NCI-H526 (cell line): ENCODE measurements at places on chromosomes 5 and 9.
A peak's percentile ranks its signal among the peaks of the same experiment; 100 is the strongest.

GRCh38 chr5:153437251-153437650 lies 53.2 kb upstream of the GRIA1 start:
- no peak for DNase-seq

GRCh38 chr5:61333321-61333953 lies 1.4 kb downstream of the ZSWIM6 start:
- DNase-seq, result peak; percentile 65

- peak; percentile 5 for DNase-seq
These were observed 43.3 kb downstream of the PUM3 start for GRCh38 chr9:2800394-2801179.

- no peak for DNase-seq
These were observed 49.2 kb upstream of the ERCC6L2 start for GRCh38 chr9:95826183-95826838.

GRCh38 chr9:70080481-70081119 lies 37.0 kb downstream of the MAMDC2 start:
- peak; percentile 0 for DNase-seq

GRCh38 chr5:88662846-88663245 lies 220.1 kb downstream of the MEF2C start:
- no peak for DNase-seq

DNA sequence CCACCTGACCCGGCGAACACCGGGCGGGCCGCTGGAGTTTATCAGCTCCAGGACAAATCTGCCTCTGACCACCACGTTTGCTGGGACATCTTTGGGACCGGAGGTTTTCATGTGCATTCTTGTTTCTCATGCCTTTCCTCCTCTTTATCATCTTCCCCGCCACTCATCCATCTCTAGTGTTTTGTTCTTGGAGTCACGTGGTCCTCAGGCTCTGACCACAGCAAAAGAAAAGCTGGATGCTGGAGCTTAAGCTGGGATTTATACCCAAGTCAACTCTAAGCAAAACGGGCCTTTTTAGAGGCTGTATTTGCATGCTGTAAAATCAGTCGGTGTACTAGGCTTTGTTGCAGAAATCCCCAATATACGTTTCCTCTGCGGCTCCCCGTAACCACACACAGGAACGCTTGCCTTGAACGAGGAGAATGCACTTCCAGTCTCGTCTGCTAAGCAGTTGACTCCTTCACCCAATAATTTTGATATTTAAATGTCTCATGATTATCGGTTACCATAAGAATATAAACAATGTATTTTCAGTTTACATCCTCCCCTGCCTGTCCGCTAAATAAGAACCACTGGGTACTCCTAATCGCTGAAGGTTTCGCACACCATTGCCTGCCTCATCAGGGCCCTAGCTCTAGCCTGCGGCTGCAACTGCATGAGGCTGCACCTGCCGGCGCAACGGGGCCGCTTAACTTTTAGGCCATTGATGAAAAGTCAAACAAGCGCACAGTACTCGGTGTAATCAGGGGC lies 560 bp upstream of the NDUFS6 start:
- peak; percentile 76 for DNase-seq

GRCh38 chr9:88521308-88521707 lies 13.7 kb upstream of the NXNL2 start:
- no peak for DNase-seq

DNA sequence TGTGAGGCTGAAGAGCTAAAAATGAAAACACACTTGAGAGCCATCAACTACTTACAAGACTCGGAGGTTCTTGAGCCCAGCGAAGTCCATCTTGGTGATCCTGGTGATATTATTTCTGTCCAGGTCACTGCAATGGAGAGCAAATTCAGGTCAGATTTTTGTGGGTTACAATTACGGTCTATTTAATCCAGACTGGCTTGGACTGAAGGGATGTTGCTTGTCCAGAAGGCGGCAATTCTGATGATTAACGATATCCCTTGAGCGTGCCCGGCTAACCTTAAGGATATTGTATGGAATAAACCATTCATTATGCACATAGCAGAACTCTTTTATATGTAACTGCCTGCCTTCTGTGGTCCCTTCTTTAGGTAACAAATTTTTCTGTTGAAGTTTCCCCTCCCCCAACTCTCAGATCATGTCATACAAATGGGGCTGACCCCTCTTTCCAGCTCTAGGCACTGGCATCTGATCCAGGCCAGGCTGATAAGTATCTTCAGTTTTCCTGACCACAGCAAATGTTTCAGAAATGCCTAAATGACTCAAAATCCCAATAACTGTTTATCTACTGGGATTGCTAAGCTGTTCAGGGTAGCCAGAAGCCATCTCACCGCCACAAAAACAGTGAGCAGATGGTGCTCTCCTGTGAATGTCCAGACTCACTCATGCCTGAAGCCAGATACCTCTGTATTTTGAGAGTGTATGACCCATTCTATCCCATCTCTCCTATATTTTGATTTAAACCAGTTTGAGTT lies 49.4 kb downstream of the SLIT3 start:
- no peak for DNase-seq

DNA sequence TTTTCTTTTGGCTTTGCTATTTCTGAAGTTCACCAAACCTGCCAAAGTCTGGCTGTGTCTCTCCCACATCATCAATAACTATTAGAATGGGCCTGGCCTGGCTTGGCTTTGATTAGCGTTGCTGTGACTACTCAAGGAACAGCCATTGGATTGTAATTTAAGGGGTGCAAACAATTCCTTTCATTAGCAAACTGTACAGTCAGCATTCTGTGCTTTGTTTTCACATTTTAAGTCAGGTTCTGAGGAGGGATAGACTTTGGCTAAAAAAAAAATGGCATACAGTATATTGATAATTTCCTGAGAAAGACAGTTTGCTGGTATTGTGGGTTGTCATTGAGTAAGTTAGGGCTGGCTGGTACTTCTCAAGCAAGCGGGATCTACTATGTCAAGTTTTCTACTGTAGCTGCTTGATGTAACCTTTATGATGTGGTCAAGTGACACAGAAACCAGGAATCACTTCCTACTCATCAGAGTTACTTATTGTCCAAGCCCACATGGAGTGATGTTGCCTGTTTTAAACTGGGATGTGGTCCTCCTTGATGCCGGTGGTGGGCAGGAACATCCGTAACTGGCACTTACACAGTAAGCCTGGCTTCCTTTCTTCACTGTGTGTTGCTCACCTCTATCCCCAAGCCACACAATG lies 161.4 kb downstream of the CD180 start:
- DNase-seq, result no peak

DNA sequence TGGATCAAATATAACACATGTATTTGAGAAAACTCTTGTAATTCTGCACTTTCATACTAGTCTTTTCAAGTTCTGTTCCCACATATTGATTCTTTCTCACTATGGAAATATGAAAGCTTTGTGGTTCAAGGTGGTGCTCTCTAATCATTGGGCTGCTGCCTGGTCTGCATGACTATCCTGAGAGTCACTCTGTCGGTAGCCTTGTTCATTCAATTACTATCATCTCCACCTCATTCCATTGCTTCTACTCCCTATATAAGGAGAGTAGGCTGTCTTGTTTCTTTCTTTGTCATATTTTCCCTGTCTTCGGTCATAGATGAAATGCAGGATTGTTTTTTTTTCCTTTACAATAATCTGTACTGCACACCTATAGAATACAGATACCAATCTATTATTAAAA lies 341.4 kb upstream of the ACTBL2 start:
- no peak for DNase-seq

GRCh38 chr5:133432956-133433532 lies 179.3 kb downstream of the FSTL4 start:
- no peak for DNase-seq

DNA sequence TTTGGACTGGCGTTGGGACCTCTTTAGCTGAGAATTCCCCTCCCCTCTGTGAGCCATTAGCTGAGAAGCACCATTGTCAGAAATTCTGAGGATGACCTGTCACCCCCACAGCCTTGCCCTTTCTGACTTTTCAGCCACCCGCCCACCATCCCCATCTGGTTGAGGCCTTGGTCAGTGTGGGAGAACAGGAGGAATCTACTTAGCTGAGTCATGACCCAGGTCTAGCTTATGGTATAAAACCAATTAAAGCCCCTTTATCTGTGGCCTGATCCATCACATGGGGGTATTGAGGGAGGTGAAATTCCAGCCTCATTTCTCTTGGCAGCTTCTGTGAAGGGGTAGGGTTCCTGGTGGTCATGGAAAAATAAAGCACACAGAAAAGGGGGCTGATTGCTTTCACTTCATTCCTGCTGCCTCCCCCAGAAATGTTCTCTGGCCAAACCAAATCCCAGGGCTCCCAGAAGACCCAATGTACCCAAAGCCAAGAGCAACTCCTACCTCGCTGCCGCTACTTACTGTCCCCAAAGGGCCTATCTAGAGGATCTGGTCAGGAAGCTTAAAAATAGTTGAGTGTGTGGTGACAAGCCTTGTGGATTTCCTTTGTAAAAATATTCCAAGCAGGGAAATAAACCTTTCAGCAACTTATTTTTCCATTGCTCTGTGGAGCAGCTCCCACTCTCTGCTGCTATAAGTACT lies 174.8 kb upstream of the TNC start:
- DNase-seq, result no peak

GRCh38 chr9:128809831-128810230 lies 8.5 kb upstream of the ENDOG start:
- no peak for DNase-seq

DNA sequence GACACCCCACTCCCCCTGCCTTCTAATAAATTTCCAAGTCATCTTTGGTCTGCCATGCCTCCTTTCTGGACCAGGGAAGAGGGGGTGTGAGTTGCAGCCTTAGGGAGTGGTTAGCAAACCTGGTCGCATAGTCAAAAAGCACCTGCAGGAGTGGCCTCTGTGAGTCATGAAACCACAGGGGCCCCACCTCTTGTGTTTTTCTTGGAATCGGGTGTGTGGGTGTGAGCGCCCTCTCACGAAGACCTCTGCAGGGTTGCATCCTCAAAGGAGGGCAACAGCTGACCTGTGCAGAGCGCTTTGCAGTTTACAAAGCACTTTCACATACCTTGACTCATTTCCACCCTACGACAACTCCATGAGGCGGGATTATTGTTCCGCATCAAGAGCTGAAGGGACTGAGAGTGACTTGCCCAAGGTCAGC lies 36.8 kb upstream of the TEX48 start:
- DNase-seq, result no peak

- DNase-seq, result no peak
These were observed 177.2 kb downstream of the TSSK1B start for GRCh38 chr5:113257545-113257944.

GRCh38 chr9:35795695-35796094 lies 4.3 kb downstream of the NPR2 start:
- DNase-seq, result no peak

- DNase-seq, result no peak
These were observed 12.4 kb downstream of the SNX30 start for GRCh38 chr9:112762726-112763518.

DNA sequence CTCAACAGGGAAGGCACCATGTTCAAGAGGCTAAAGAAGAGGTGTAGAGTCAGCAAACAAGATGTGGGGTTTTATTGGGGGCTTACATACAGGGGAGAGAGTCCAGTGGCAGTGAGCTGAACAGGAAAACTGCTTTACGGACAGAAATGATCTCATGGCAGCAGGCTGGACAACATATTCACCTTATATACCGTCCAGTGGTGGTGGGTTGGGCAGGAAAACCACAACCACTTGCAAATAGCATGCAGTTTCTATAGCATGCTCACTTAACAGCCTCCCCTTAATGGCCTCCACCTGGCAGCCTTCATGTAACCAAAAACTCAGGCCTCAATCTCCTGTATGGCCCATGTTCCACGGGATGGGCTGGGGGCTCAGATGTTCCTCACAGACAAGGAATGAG lies 5.4 kb downstream of the TNFSF8 start:
- no peak for DNase-seq

DNA sequence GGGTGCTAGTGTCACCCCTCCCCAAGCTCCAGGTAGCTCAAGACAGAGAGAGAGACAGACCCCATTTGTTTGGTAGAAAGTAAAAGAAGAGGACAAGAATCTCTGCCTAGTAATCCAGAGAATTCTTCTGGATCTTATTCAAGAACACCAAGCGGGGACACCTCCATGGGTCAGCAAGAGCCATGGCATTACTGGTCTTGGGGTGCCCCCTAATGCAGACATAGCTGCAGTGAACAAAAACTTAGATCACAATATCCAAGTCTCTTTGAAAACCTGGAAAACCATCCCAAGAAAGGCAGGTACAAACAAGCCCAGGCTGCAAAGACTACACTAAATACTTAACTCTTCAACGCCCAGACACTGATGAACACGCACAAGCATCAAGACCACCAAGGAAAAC lies 29.9 kb upstream of the PDE4D start:
- DNase-seq, result no peak

DNA sequence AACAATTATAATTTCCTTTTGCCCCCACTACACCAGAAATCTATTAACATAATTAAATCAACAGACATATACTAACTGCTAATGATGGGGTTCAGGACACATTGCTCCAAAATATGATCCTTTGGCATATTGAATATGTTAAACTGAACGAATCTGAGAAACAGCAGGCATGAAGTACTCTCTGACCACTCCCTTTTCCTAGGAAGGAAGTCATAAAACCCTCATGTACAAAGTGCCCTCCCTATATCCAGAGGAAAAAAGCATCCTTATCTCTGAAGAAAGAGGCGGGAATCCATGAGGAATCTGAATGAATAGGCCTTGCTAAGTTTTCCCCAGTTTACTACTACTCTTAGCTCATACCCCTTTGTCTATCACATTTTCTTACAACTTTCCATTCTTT lies 67.9 kb downstream of the ADAMTS6 start:
- no peak for DNase-seq

- DNase-seq, result peak; percentile 27
These were observed 353.6 kb downstream of the SLIT3 start for GRCh38 chr5:168947212-168947868.

DNA sequence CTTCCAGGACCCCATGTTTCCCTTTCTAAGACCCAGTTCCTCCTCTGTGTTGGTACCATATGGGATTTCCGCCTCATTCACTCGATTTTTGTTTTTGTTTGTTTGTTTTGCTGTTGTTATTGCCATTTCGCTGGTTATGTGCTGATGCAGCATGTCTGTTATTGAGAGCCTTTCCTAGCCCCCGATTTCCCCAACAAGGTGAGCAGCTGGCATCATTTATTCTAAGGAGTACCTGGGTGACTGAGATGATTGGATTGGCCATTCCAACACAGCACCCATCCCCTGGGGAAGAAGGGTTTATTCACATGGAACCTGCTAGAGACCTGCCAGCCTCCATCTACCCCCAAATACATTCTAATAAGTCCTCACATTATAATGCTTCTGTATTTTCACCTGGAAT lies 2.7 kb downstream of the GLRA1 start:
- DNase-seq, result no peak

GRCh38 chr5:163712011-163712410 lies 206.6 kb downstream of the MAT2B start:
- no peak for DNase-seq

GRCh38 chr9:138053321-138053868 lies 175.8 kb downstream of the CACNA1B start:
- DNase-seq, result no peak

DNA sequence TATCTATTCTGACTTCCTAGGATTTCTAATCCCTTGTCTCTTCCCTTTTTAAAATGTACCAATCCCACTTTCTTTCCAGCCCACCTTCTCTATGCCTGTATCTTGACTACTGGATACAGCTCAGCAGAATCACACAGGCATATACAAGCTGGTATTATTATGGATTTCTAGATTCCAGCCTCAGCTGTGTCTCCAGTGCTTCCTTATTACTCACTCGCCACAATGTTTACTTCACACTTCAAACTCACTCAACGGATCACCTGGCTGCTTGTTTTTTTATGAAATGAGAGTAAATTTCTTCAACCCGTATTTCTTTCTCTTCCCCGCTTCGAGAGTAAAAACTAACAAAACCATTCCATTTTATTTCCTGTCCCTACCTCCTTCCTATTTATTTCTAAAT lies 38.8 kb downstream of the CWC27 start:
- no peak for DNase-seq

GRCh38 chr5:157570531-157571200 lies 4.9 kb downstream of the ADAM19 start:
- no peak for DNase-seq
